ENCODE measurements at places on chromosomes 4 and X. TPM values are rescaled to one million over a fixed set of nuclear protein-coding genes. Genes with fewer than 3 reads are reported as not detected.
A peak's percentile ranks its signal among the peaks of the same experiment; 100 is the strongest.

- no peak for DNase-seq
These were observed 526.7 kb upstream of the AGA start for GRCh38 chr4:177968817-177969442.

- peak; percentile 56 for DNase-seq
These were observed 26.0 kb downstream of the KIT start for GRCh38 chr4:54683616-54684346.

- peak; percentile 32 for DNase-seq
These were observed 276.7 kb downstream of the GBA3 start for GRCh38 chr4:22969287-22969896.

DNA sequence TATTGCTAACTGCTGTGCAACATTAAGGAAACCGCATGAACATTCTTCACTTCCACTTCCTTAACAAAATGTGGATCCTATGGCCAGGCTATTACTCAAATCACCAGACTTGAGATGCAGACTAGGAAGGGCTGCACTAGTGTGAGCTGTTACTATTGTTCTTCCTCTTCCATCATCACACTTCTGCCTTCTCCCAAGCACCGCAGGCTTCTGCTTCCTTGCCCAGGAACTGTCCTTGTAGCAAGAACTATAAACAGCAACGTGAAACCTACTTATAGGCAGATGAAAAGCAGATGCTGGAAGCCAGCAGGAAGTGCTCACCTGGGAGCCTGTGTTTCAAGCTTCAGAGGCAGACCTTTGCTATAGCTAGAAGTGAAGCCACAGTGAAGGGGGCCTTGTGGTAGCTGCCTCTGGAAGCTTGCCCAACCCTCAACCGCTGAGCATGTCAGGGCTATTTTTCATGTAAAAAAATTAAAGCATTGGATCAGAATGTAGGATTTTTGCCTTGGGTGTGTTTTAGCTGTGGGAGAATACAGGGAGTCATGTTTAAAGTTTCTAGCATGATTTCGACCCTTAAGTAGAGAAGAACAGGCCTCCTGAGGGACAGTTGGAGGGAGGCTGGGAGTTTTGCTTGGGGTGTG, 43.9 kb downstream of the CLNK start:
- peak; percentile 56 for DNase-seq

- DNase-seq: peak; percentile 35
These were observed 9.6 kb upstream of the EXOSC9 start for GRCh38 chr4:121791481-121791880.

GRCh38 chrX:47649781-47650163, 591 bp downstream of the ELK1 start:
- no peak for DNase-seq

GRCh38 chr4:104728380-104729122, 233.9 kb upstream of the CXXC4 start:
- peak; percentile 98 for DNase-seq

The MAGED4 gene
- total RNA-seq: 1.2 TPM

The AFM gene
- total RNA-seq: not detected

The NCAPG gene
- 12.7 TPM for total RNA-seq

The MAGEA2 gene
- total RNA-seq: not detected

The LAMTOR3 gene
- 66.2 TPM for total RNA-seq
